Right cardiac atrium (tissue), 5 donors: ENCODE measurements at places on chromosomes 2 and 18. TPM values are rescaled to one million over a fixed set of nuclear protein-coding genes. Genes with fewer than 3 reads are reported as not detected.

GRCh38 chr2:181780657-181781056 lies 100.3 kb upstream of the NEUROD1 start:
- DNase-seq = no peak

- DNase-seq = no peak
Observed at GRCh38 chr2:12071318-12071717, 324.9 kb downstream of the LPIN1 start.

DNA sequence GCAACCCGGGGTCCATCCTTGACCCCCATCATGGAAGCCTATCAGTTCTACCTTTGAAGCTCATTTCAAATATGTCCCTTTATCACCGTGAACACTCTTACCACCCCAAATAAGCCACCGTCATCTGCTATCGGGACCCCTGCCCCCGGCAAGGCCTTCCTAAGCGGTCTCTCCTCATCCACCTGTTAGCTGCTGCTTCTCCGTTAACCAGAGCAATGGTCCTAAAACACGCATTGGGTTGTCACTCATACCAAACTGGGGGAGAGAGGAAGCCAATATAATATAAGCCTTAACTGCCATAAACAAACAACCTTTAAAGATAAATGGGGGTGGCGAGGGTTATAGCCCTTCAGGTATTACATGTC lies 680 bp downstream of the ASNSD1 start:
- no peak for DNase-seq

- no peak for DNase-seq
Observed at GRCh38 chr2:205054789-205055188, 509.5 kb downstream of the PARD3B start.

DNA sequence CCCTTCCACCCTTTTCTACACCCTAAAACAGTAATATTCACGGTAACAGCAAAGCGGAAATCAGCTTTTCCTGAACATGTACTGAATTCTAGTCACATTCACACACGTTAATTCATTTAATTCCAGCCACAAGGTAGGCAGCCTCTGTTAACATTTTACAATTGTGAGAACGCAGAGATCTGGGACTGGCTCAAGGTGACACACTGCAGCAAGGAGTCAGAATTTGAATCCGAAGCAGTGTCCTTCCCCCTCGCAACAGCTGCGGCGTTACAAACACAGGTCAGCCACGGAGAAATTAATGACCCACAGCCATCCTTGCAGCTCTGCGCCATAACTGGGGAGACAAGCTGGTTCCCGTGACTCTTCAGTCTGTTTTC lies 818 bp upstream of the SLC20A1 start:
- no peak for DNase-seq

DNA sequence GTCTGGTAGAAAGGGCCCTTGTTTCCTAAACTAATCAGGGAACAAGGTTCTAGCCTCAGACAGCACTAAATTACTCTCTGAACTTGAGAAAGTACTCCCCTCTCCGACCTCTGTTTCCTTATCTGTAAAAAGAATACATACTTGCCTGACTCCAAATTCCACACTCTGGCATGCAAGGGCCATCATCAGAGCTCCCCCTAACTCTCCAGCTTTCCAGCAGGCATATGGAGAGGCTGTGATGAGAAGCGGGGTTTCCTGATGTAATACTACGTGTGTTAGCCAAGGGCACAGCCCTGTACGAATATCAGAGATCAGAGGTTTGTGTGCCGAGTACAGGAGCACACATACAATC lies 1.8 kb upstream of the EVA1A start:
- no peak for DNase-seq

GRCh38 chr2:145777297-145777696 lies 1257.4 kb upstream of the ZEB2 start:
- DNase-seq = no peak

DNA sequence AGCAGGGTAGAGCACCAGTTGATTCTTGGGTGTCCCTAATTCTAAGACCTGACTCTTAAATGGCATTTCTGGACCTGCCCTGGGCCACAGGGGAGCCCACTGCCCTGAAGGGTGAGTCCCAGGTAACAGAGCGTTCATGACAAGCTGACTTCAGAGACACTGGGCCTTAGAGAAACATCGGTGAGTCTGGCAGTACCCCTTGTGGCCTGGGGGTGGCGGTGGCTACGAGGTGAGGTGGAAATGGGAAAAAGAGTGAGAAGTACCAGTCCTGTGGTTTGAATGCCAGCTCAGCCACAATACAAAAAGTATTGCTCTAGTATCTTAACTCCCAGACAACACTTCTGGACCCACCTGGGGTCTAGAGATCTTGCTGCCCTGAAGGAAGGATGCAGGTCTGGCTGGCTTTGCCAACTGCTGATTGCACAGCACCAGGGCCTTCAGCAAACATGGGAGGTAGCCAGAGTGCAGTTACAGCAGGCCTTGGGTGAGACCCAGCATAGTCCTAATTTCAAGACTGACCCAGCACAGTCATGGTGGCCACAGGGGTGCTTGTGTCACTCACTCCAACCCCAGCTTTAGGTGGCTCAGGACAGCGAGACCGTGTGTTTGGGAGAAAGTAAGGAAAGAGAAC lies 44.5 kb downstream of the USP34 start:
- DNase-seq = no peak

- DNase-seq = no peak
Observed at GRCh38 chr18:26074246-26074645, 16.2 kb downstream of the SS18 start.

DNA sequence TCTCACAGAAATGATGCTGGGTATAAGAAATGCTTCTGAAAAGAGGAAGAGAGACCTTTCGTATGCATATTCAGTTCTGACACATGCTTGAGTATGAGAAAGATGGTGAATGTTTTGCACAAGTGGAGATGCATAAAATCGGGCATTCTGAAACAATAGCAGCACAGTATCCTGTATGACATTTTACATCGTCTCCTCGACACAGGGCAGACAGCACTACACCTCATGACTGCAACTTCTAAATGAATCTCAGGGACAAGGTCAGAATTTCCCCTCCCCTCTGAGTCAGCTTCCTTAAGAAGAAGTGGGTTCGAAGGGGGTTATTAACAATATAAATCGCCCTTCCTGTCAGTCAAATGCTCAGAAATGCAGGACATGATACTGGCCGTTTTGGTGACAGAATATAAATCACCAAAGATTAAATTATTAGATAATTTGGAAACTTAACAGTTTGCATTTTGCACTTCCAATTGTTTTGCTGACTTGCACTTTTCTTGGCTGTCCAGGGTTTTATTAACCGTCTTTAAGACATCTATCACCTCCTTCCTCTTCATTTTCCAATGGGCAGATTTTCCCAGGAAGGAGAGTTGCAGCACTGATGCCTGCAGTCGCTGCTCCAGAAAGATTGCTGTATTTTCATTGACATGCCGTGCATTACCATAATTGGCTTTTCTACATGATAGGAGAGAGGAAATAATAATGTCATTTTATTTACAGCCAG lies 57.2 kb downstream of the TSHZ1 start:
- DNase-seq = no peak

GRCh38 chr2:233247744-233248143 lies 3.7 kb upstream of the ATG16L1 start:
- DNase-seq = no peak

- DNase-seq = no peak
Observed at GRCh38 chr18:55582325-55582724, 5.7 kb downstream of the TCF4 start.

DNA sequence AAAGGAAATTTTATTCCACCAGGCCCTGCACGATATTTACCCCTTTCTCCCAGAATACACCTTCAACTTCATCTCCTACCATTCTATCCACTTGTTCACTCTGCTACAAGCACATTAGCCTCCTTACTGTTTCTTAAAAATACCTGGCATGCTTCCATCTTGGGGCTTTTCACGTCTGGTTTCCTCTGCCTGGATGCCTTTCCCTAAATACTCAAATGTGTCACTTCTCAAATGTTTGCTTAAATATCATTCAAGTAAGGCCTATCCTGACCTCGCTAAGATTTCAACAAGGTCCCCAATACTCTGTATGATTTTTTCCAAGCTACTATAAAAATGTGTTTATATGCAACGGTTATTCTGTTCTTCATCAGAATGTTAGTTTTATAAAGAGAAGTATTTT lies 433.0 kb upstream of the CHAC2 start:
- DNase-seq = no peak

- DNase-seq = no peak
Observed at GRCh38 chr2:159148901-159149300, 137.6 kb downstream of the WDSUB1 start.

DNA sequence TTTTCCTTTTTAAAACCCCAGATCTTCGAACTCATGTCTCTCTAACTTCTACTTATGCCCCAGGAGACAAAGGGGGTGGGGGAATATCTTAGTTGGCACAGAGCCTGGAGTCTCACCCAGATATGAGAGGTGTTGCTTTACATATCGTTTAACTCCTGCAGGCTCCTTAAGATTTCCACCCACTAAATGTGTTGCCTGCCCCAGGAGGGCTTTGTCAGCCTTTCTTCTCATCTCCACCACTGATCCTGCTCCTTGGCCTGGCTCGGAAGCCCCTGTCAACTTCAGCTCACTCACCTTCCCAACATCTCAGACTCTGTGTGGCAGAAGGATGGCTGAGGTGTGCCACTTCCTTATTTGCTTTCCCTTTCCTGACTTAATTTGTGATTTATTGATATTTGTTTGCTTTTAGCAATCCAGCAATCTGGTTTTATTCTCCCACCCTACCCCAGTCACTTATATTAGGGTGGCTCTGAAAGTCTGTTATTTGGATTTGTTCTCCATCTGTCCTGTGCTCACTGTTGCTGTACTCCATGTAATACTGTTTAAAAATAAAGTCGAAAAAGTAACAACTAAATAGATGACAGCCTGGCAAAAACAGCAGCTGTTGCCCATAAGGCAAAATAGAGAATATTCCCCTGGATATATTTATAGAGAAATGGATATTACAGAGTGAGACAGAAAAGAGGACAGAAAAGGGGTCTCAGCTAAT lies 200.6 kb downstream of the ZBTB7C start:
- no peak for DNase-seq

DNA sequence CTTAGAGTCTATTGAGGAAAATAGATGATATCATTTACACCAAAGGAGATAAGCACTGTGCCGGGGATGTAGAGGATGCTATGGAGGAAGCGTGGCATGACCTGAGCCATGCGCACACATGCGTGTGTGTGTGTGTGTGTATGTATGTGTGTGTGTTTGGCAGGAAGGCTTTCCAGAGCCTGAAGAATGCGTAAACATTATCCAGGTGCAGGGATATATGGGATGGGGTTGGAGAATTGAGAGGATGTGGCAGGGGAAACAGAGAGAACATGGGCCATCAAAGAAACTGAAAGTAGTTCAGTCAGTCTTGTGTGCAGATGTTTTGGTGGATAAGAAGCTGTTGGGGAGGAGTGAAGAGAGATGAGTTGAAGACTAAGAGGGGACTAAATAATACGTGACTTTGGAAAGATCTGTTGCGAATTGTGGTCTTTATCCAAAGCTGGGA lies 9.3 kb upstream of the STAT1 start:
- DNase-seq = no peak

DNA sequence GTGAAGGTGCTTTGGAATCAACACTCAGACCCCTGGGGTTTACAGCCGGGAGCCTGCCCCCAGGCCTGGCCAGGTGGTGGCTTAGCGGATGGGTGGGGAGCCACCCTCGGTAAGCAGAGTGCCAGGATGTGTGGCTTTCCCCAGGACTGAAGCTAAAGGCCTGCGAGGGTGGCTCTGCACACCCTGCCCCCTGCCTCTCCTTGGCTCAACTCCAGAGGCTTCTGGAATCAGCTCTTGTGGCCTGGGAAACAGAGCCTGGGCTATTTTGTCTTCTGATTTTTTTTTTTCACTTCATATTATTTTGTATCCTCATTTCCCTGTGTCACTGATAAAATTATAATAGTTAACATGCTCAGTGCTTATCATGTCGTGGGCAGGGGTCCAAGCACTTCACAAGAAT lies 79.8 kb downstream of the RHOB start:
- no peak for DNase-seq

DNA sequence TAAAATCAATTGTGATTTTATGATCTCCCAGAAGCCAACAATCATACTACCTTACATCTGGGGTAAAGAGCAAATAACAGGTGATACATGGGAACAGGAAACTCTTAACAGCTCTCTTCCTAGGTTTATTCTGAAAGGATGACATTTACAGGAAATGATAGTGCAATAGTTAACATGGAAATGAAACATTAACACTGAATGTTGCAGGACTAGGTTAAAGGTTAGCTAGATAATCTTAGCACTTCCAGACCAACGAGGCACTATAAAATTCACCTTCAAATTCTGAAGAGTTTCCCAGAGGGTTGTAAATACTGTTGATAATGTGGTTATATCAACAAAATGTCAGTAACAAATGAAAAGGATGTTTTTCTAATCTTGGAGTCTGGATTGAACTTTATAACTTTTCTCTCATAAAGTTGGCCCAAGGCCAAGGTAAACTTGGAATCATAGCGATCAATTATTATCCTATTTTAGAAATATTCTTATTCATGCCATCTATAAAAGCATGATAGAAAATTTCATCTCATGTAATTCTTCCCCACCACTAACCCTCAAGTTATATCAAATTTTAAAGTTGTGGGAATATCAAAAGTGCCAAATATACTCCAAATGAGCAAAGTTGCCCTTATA lies 32.9 kb upstream of the GCG start:
- DNase-seq = no peak

DNA sequence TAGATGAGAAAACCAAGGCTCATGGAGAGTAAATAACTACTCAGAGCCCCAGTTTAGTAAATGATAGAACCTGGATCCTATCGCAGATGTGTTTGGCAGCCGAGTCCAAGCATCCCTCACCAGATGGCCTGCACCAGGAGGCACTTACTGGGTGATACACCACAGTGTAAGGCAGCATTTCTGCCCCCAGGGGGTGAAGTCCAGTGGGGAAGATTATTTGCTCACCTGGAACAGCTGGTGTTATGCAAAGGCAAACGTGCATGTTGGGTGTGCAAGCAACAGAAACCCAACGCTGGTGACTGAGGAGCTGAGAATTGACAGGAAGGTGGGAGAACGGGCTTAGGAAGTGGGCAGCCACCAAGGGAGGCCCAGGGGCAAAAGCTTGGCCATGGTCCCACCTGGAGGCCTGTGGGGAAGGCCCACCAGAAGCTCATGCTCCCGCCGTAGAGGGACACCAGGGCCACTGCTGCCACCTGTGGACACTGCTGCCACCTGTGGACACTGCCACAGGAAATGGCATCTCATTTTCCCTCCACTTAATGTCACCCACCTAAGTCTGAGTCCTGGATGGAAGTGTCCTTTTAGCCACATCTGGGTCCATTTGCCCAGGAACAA lies 100.6 kb downstream of the TFCP2L1 start:
- DNase-seq = no peak

GRCh38 chr2:62505109-62505749 lies 766 bp downstream of the TMEM17 start:
- DNase-seq = no peak

TNFRSF11A gene
- 0.43 TPM for polyA plus RNA-seq

FAM117B gene
- polyA plus RNA-seq = 1.5 TPM

PDE1A gene
- polyA plus RNA-seq = 6.1 TPM

CYP27C1 gene
- polyA plus RNA-seq = 0.20 TPM

BOLL gene
- polyA plus RNA-seq = 0.11 TPM

ADCYAP1 gene
- 0.02 TPM for polyA plus RNA-seq

GREB1L gene
- polyA plus RNA-seq = 7.4 TPM

MEP1B gene
- not detected for polyA plus RNA-seq

TFPI gene
- polyA plus RNA-seq = 27.1 TPM

SP5 gene
- not detected for polyA plus RNA-seq

MRPL33 gene
- polyA plus RNA-seq = 596 TPM

TMEFF2 gene
- polyA plus RNA-seq = 0.79 TPM

TEX44 gene
- not detected for polyA plus RNA-seq
